ENCODE measurements at places on chromosomes 7 and 10.

DNA sequence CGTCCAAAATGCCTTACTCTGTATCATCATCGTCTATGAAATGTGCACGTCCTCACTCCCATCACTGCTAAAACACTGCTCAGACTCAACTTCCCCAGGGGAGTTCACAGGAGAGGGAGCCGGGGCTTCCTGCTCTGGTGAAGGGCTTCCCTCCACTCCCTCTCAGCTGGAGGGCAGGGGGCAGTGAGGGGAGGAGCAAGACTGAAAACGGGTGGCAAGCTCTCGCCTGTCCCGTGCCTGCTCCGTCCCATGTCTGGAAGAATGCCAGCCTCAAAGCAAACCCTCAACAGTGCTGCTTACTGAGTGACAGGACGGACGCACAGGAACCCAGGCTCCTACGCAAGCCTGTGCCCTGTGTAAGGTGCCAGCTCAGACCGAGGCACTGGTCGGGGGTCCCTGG, 25.1 kb downstream of the PRKAG2 start:
- DNase-seq, result no peak

- no peak for DNase-seq
Measured at GRCh38 chr10:66852811-66853210, 73.0 kb upstream of the LRRTM3 start.

- no peak for DNase-seq
Measured at GRCh38 chr7:97671571-97671970, 60.3 kb upstream of the TAC1 start.

GRCh38 chr10:13707156-13707881, 120.6 kb downstream of the PRPF18 start:
- DNase-seq, result no peak

GRCh38 chr7:88600695-88601094, 158.8 kb upstream of the ZNF804B start:
- DNase-seq, result no peak

DNA sequence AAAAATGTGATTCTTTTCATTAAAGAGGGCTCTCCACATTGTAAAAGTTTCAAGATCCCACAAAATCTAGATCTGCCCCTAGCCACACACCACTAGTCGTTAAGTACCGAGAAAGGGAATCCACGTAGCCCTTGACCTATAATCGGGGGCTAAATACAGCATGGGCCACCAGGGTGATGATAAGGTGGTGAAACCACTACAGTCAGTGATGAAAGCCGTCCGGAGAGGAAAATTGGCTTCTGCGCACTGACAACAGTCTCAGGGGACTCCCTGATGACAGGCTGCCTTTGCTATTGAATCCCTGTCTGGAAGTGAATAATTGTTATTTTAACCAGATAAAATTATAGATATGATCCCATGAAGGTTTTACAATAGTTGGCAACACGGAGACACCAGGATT, 4.6 kb downstream of the TECTB start:
- DNase-seq, result no peak

DNA sequence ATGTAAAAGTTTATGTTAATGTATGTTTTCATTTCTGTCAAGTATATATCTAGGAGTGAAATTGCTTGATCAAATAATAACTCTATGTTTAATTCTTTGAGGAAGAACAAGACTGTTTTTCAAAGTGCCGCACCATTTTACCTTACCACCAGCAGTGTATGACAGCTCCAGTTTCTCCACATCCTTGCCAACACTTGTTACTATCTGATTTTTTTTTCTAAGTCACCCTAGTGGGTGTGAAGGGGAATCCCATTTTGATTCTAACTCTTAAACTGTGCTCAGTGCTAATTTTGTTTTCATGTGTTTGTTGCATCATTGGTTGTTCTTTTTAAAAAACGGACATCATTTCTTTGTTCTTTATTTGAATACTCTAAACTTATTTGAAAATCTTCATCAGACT, 120.2 kb upstream of the CDK6 start:
- no peak for DNase-seq

DNA sequence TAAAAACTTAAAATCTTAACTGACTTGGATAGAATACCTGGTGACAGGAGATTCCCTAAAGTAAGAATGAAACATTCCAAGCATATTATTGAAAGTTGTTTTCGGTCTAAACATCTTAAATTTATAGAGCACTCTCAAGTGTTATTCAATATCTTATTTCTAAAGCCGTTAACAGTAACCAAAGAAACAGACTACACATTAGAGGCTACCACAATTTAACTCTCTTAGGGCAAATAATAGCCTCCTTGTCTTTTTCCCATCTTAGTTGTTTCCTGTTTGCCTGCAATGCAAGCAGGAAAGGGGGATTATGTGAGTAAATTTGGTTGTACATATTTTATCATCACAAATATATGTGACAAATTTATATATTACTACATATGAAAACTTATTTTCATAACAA, 31.4 kb downstream of the NAPEPLD start:
- no peak for DNase-seq

GRCh38 chr7:66377045-66377444, 171.9 kb downstream of the TPST1 start:
- DNase-seq, result no peak

- no peak for DNase-seq
Measured at GRCh38 chr10:47372726-47373125, 11.4 kb downstream of the ZNF488 start.

- DNase-seq, result no peak
Measured at GRCh38 chr10:3265088-3265487, 92.5 kb upstream of the PITRM1 start.

DNA sequence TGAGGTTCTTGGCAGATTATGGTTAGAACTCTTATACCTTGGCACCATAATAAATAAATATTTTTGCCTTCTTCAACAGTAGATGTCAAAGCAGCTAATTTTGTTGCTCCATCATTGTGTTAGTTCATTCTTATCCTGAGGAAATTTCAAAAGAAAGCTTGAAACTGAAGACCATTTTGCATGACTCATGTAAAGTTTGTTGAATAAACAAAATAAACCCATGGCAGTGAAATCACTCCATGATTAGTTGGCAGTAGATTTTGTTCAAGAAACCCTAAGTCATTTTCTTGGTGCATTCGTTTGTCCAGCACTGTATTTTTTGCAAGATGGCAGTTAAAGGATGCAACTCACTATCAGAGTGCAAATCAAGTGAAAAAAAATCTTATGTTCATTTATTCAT, 91.6 kb downstream of the HECW1 start:
- DNase-seq, result no peak

DNA sequence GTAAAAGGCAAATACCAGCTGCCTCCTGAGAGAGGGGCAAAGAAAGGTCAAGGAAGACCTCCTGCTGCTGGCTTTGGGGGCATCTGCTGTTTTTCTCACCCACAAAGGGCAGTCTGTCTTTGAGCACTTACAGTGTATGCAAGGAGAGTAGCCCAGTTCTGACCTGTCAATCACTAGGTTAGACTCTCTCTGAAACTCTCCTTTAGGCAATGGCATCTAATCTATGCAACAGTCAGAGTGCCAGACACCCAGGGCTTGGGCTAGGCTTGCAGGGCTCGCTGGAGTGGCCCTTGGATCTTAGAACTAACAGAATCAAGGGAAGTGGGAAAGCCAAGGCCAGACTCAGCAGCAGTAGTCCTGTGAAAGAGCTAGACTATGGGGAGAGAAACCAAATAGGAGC, 522.9 kb downstream of the NRG3 start:
- no peak for DNase-seq

GRCh38 chr7:155388561-155388960, 69.4 kb upstream of the EN2 start:
- no peak for DNase-seq

DNA sequence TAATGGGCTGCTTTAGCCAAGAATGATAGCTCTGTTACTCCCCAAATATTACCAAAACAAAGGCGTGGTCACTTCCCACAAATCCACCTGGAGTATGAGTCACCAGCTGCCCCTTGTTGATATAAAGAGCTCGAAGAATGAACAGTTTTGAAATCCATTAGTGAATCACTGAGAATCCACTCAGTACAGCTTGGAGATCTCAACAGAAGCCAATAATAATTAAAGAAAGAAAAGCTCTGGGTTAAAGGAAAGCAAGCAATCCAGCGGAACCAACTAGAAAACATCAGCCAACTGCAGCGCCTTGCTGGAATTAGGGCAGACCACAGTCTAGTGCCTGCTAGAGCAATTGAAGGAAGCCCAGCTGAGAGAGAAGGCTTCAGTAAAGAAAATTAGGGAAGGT, 576.0 kb upstream of the C7orf33 start:
- no peak for DNase-seq

- no peak for DNase-seq
Measured at GRCh38 chr10:119758448-119759195, 32.8 kb downstream of the INPP5F start.

DNA sequence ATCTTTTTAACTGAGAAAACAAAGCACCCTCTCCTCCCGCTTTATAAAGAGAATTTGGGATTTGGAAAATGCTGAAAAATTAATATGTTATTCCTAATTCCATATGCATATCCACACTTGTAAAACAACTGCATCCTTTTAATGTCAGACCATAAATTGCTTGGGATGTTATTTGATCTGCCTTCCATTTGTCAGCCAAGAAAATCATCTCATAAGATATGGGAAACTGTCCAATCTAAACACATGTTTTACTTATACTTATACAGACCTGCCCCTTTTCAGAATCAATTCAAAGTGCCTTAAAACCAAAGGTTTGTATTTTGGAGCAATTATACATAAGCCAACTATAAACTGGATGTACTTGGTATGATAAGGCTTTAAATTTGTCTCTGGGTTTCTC, 595.5 kb upstream of the PFKP start:
- DNase-seq, result no peak

DNA sequence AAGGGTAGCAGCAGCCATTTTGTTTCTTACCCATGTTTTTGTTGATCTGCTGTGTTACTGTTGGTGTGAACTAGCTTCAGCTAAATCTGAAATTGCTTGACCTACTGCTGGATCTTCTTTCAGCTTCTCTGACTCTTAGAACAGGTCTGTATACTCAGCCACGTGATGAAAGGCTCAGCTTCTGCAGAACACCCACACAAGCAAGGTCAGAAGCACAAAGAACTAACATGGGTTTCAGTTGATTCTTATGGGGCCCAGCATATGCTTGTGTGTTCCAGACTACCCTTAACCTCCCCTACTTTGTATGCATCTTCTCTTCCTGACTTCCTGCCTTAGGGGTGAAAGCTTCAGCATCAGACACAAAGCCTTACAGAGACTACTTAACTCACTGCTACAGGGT, 186.8 kb downstream of the HGF start:
- no peak for DNase-seq

DNA sequence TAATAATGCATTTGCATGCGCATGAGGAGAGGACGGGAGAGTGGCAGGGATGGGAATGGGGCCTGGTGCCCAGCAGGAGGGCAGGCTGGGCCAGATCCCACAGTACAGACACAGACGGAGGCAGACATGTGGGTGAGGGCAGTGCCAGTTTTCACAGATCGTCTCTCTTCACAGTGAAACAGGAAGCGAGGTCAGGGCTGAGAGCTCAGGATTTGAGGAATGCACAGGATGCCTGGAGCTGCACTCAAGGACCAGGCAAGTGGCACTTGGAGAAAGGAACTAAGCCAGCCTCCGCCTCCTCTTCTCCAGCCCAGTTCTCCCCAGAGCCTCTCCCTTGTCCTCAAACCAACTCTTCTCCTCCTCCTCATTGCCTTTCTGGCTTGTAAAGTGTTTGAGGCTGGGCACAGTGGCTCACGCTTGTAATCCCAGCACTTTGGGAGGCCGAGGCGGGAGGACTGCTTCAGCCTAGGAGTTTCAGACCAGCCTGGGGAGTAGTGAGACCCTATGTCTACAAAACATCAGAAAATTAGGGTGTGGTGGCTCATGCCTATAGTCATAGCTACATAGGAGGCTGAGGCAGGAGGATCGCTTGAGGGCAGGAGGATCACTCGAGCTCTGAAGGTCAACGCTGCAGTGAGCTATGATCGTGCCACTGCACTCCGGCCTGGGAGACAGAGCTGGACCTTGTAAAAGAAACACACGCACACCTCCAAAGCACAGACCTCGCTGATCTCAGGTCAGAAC, 115.2 kb downstream of the HIP1 start:
- no peak for DNase-seq

DNA sequence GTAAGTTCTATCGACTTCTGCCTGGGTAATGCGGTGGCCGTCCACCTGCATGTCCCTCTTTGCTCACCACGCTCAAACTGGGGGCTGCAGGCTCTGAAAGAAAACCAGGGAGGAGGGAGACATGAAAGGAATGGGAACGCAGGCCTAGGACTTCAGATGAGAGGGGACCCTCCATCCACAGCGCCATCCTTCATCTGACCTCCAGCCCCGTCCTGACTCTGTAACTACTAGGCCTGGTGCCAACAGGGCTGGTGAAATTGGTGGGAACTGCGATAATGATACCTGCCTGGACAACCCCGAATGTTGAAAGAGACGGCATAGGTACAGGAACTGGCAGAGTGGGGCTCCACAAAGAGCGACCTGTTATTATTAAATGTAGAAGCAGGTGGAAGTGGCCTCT, 1.3 kb upstream of the ECHDC3 start:
- DNase-seq, result no peak

- no peak for DNase-seq
Measured at GRCh38 chr10:45407542-45407941, 33.5 kb downstream of the ALOX5 start.

GRCh38 chr7:33862946-33863814, 42.2 kb upstream of the BMPER start:
- DNase-seq, result no peak

DNA sequence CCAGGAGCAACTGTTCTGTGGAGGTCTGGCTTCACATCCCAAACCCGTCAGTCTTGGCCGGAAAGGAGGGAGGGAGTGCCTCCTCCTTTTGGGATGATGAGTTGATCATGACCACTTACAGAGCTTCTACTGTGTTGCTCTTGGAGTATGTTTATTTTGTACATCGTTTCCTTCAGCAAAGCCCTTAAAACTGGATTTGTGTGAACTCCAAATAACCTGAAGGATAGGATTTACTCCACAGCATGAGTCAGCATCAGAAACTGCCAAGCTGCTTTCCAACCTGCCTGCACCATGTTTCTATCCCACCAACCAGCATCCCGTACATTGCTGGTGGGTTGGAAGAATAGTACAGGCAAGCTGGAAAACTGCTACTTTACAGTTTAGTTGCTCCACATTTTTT, 3.5 kb downstream of the CCDC201 start:
- no peak for DNase-seq

DNA sequence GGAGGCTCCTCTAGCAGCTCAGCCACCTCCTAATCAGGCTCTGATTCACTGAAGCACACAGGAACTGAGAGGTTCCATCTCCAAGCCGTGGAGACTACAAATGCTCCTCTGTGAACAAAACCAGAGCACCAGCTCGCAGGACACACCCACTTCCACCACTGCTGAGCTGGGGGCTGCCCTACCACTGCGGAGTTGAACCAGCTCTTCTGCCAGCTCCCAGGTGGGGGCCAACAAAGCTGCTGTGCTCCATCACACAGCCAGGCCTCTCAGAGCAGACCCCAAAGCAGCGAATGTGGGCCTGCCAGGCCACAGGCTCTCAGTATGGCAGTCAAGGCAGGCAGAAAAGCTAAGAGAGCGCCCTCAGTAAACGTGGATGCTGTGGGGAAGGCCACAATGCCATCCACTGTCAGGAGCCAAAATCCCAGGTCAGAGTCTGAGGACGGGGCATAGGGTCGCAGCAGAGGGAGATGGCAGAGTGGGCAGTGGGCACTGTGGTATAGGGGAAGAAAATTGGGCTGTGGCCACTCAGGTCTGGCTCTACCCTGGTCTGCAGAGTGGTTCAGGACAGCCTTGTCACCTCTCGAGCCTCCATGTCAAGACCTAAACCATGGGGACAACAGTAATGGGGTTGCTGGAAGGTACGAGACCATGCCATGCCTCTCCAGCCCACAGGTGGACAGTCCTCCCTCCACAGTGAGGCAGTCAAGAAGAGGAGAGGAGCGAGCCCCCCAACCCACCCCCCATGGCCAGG, 82.1 kb downstream of the GRID1 start:
- no peak for DNase-seq

Data from stimulated activated CD8-positive, alpha-beta memory T cell treated with anti-CD3 and anti-CD28 coated beads, Interleukin-4, amount 100 ng/mL, for 4 hours (primary cell).